Kidney (tissue), 22 donors: ENCODE measurements at places on chromosomes 2 and 18. TPM values are rescaled to one million over a fixed set of nuclear protein-coding genes. Genes with fewer than 3 reads are reported as not detected.

DNA sequence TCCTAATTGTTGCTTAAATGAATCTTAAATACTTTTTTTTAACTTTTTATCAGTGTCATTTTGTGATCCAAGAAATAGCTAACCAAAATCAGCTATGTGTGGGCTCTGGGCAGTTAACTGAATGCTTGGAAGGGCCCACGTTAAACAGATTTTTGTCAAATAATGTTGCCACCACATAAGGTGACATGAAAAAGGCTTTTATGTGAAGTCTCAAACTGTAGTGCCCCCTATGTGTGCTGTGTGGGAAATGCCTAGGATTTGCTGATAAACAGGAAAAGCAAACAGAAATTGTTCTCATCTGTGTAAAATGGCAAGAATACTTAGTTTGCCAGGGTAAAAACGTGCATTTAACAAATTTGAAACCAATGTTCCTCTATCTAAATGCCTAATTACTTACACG is 242.2 kb downstream of the ZNF516 start:
- DNase-seq: no peak

DNA sequence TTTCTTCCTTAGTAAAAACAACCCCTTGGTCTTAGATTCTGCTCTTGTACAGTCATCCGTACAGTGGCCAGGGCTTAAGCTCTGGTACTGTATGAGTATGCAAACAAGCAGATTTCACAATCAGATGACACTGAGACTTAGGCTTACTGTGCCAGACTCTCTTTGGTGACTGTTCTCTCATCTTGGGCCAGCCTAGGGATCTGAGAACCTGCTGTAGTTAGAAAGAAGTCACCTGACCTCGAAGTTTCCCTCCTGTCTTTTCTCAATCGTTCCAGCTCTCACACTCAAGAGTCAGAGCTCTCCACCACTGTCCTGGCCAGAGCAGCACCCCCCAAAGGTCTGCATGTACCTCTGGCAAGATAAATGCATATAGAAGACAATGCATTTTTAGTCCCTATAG is 63.2 kb downstream of the ZEB2 start:
- DNase-seq: no peak

DNA sequence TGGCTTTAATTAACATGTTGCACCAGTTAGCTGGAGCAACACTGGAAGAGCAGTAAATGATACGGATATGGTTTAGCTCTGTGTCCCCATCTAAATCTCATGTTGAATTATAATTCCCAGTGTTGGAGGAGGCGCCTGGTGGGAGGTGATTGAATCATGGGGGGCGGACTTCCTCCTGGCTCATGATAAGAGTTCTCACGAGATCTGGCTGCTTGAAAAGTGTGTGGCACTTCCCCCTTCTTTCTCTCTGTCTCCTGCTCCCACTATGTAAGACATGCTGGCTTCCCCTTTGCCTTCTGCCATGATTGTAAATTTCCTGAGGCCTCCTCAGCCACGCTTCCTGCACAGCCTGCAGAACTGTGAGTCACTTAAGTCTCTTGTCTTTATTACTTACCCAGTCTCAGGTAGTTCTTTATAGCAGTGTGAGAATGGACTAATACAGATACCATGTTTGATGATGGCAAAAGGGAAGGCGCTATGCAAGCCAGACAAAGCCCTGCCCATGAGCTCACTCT is 963.6 kb downstream of the SOCS6 start:
- DNase-seq: no peak

- no peak for DNase-seq
These were observed 57.1 kb upstream of the RNF152 start for GRCh38 chr18:61949946-61950345.

GRCh38 chr2:55154525-55155030 is 77.5 kb downstream of the CLHC1 start:
- DNase-seq: no peak

GRCh38 chr2:159456500-159457426 is 159.6 kb downstream of the BAZ2B start:
- DNase-seq: no peak

- DNase-seq: no peak
These were observed 53.6 kb upstream of the SLC14A1 start for GRCh38 chr18:45670281-45670962.

GRCh38 chr2:126698376-126698775 is 42.4 kb downstream of the GYPC start:
- no peak for DNase-seq

RTP5 gene
- total RNA-seq: 0.13 TPM

GRCh38 chr2:173978447-173978846 is 13.3 kb upstream of the SP3 start:
- no peak for DNase-seq

DNA sequence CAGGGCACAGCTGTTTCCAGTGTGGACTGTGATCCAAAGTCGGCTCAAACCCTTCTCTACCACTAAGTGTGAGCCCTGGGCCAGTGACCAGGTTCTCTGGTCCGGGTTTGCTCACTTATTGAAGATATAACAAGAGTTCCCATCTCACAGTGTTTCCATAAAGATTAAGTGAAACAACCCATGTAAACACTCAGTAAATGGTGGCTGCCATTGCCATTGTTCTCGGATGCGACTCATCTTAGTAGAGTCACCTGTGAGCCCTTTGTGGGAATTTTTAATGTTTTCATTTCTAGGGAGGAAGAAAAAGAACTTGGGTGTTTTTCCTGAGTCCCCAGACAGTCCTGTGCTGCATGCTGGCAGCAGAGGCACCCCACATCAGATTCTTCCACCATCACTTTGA is 53.4 kb downstream of the TPGS2 start:
- DNase-seq: no peak

- peak; percentile 61 for DNase-seq
These were observed 88.8 kb downstream of the CRIM1 start for GRCh38 chr2:36444216-36444936.

DNA sequence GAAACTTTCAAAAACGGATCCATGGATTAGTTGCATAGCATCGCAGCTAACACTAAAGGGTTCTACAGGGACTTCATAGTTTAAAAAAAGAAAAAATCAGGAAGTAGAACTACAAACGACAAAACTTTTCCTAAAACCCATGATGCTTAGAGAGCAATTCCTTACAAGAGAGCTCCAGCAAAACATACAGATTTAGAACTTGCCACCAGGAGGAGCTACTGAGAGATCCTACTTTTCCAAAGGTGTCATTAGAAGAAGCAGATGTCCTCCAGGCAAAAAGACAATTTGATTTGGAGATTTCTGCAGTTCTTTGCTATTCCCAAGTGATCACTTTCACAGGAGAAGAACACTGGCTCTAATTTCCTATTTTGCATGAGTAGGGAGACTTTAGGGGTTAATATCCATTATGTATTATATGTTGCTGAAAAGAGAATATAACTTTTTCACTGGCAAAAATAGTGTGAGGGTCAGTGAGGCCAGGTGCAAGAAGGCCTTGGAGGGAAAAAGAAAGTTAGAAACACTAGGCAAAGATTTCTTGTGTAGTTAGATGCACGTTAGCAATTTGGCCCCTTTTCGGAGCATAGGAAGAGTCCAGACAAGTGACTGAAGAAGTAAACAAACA is 436.2 kb downstream of the SUCLG1 start:
- DNase-seq: no peak

ALPI gene
- total RNA-seq: 0.09 TPM

LYPD1 gene
- total RNA-seq: 11.1 TPM

DNA sequence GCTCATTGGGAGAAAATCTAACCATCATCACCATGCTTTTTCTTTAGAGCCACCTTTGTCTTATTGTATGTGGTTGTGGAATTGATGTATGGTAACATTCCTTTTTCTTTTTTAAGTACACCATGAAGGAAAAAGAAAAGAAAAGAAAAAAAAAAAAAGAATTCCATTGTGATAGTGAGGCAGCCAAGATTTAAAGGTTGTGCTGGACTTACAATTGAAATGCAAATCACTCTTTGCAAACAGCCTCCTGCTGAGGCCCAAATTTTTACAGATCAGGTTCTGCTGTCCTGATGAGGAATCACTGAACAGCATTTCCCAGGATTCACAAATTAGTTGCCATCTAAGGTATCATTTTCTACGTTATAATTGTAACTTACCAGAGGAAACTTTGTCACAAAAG is 1101.0 kb upstream of the FANCL start:
- DNase-seq: no peak
